Activated naive CD4-positive, alpha-beta T cell (primary cell): ENCODE measurements at places on chromosomes 7 and 10.

DNA sequence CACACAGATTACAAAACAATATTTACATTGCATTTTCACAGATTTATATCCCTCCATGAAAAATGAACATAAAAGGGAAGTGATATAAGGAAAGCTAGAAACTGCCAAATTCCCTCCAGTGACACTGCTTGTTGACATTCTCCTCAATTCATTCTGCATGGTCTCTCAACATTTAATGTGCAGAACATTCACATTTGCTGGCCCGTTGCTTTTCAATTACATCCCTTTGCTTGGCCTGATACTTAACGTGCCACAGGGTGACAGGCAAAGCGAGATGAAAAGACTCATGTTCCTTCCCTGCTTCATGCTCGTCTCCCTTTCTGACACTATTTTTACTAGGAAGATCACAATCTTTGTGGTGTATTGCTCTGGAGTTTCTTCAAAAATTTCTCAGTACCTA, 1019.7 kb upstream of the LRRN3 start:
- DNase-seq = no peak

- no peak for DNase-seq
These were observed 22.8 kb downstream of the EEPD1 start for GRCh38 chr7:36175886-36176285.

- no peak for DNase-seq
These were observed 112.3 kb downstream of the VWC2 start for GRCh38 chr7:49885593-49886285.

DNA sequence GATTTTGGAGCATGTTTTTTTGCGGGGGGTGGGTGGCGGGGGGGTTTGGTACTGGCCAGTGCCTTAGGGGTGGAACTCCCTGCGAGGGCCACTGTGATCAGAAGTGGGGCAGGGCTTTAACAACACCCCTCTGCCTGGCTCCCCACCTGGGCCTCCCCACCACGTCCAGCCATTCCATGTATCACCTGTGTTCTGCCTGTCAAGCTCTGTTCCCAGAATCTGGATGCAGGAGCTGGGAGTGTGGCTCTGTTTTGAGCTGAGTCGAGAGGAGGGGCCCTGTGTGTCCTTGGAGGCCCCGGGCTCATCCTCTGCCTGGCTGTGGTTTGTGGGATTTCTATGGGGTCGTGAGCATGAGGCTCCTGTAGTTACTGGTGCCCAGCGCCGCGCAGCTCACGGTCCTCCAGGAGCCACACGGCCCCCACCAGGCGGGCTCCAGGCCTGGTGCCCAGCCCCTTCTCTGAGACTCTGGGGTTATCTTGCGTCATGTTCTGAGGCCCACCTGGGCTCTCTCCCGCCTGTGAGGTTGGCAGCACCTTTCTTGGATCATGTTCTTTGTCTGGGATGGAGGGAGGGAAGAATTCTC, 29.6 kb downstream of the PFKFB3 start:
- DNase-seq = no peak

DNA sequence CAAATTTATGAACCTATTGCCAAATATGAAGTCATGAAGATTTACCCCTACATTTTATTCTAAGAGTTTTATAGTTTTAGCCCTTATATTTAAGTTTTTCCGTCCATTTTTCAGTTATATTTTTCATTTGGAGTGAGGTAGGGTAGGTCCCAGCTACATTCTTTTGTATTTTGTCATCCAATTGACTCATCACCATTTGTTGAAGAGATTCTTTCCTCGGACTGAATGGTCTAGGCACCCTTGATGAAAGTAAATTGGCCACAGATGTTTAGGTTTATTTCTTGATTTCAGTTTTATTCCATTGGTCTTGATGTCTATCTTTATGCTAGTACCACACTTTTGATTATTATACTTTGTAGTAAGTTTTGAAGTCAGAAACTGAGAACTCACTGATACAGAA, 22.7 kb downstream of the CYP2C19 start:
- DNase-seq = no peak

DNA sequence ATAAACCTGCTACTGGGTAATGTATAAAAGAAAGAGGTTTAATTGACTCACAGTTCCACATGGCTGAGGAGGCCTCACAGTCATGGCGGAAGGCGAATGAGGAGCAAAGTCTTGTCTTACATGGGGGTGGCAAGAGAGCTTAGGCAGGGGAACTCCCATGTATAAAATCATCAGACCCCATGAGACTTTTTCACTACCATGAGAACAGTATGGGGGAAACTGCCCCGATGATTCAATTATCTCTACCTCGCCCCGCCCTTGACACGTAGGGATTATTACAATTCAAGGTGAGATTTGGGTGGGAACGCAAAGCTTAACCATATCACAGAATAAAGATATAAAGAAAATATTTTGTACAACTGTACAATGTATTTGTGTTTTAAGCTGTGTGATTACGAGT, 39.4 kb upstream of the PLCE1 start:
- DNase-seq = no peak

GRCh38 chr7:29142021-29142727, 4.2 kb downstream of the CPVL start:
- DNase-seq = no peak
